Panc1 (cell line): ENCODE measurements at places on chromosomes 13 and 19. TPM values are rescaled to one million over a fixed set of nuclear protein-coding genes. Genes with fewer than 3 reads are reported as not detected.

GRCh38 chr19:43502419-43502976 lies 2.0 kb downstream of the PHLDB3 start:
- no peak overlapping the region for H3K4me3 ChIP-seq
- H3K27me3 ChIP-seq = no peaks in the 10 kb centered on the region
- H3K4me1 ChIP-seq = no peaks in the 10 kb centered on the region

DNA sequence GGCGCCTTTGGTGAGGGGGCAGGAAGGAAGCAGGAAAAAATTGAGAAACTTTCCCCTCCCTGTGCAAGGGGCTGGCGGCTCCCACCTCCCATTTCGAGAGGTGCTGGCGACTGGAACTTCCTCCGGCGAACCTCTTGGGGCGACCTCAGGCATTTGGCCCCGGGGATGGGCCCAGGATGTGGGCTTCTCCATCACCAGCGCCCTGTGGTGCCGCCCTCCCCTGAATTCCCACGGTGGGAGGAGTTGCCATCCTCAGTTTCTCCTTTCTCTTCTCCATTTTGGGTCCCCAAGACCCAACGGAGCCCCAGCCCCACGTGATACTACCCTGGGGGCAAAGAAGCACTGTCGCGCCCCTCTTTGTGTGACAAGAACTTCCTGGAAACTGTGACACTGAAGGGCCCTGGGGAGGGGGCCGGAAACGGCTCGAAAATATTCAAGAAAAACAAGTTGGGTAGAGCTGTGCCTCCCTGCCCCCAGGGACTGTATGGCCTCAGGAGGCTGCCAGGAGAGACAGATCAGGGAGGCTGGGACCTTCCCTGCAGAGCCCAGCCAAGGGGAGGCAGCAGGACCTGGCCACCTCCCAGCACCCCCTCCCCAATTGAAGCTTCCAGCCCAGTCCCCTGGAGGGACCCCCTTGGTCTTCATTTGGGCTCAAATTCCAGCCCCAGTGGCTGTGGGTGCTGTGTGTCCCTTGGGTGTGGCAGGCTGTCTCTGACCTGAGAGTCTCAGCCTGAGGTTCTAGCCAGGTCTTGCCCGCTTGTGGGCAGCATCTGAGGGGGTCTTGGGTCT lies 16.2 kb upstream of the AP1M2 start:
- H3K4me3 ChIP-seq = peak overlapping the region; percentile 63
- DNase-seq = no peak
- H3K27me3 ChIP-seq = no peaks in the 10 kb centered on the region
- peak overlapping the region; percentile 68 for H3K27ac ChIP-seq
- peaks cover 16% of the 10 kb centered on the region for H3K4me1 ChIP-seq
- no peaks in the 10 kb centered on the region for H3K36me3 ChIP-seq

Gene EFNA2
- 7.8 TPM for total RNA-seq

DNA sequence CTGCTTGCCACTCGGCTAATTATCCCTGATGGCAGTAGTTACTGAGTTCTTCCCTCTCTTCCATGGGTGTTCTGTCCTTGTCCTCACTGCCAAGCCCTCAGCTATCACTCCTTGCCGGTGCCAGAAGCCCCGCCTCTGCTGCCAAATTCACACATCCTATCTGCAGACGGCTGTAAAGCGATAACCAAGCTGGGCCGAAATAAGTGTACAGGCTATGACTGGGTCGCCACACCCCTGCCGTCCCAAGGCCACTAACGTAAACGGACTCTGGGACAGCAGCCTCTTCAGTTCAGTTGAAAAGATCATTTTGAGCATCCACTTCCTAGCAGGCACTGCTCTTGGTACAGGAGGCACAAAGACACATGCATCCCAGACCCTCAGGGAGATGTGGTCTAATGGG lies 13.3 kb downstream of the SLC7A1 start:
- H3K27ac ChIP-seq = no peak overlapping the region
- no peaks in the 10 kb centered on the region for H3K36me3 ChIP-seq
- H3K27me3 ChIP-seq = no peaks in the 10 kb centered on the region
- no peak overlapping the region for H3K4me3 ChIP-seq

Gene C19orf67
- total RNA-seq = 0.28 TPM

Gene C19orf53
- total RNA-seq = 97.2 TPM

Gene FCAR
- not detected for total RNA-seq

DNA sequence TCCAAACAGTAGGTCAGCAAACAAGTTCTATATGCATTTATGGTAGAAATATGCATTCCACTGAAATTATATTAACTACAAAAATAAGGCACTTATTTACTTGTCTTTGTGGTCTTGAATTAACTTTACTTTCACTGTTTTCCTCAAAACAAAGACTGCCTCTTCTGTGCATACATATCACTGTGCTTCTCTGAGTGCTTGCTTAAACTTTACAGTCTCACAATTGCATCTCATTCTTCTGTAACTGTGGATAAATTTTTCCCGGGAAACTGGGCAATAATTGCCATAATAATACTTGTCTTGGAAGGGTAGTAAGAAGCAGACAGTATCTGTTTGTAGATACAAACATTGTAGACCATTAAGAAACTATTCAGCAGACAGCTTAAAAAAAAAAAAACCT lies 38.4 kb downstream of the EFNB2 start:
- DNase-seq = no peak
- no peak overlapping the region for H3K4me3 ChIP-seq
- H3K4me1 ChIP-seq = no peaks in the 10 kb centered on the region

Gene NAPSA
- 2.5 TPM for total RNA-seq

DNA sequence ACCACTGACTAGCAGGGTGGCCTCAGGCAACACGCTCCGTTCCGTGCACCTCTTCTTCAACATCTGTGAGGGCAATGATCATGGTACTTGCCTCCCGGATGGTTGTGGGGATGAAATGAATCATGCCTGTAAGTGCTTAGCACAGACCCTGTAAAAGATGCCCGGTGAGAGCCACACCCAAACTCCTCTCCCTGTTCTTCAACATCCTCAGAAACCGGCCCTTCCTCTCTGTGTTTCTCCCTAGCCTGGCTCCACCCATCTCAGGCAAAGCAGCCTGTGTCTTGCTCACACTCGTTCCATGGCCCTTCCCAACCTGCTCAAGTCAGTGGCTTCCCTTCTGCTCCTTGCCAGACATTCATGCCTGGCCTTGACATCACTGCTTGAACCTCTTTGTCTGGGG lies 5.8 kb upstream of the DMKN start:
- DNase-seq = no peak
- no peaks in the 10 kb centered on the region for H3K27me3 ChIP-seq
- no peak overlapping the region for H3K27ac ChIP-seq
- H3K36me3 ChIP-seq = no peaks in the 10 kb centered on the region

GRCh38 chr13:50969691-50970090 lies 60.1 kb downstream of the RNASEH2B start:
- DNase-seq = no peak
- no peak overlapping the region for H3K4me3 ChIP-seq

DNA sequence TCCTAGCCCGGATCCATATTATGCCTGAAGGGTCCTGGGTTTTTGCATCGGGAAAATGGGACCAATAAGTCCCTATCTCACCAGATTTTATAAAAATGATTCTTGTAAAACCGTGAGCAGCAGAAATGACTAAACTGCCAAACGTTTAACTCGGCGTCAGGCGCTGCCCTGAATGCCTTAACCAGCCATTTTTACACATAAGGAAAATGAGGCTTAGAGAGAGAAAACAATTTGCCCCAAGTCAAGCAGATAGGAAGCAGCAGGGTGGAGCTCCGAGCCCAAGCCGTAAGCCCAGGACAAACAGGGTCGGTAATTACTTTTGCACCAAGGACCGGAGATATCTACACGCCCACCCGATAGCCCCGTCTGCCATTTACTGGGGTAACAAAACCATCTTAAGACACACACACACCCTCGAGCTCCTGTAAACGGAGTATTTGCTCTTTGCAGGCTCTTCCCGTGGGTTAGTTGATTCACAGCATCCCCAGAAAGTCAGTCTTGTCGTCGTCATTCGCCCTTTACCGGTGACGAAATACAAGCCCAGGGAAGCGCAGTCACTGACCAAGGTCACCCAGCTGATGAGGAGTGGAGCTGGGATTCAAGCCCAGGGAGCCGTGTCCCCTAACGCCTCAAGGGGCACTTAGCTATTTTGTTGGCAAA lies 16.0 kb upstream of the MRI1 start:
- H3K4me3 ChIP-seq = peak overlapping the region; percentile 90
- no peaks in the 10 kb centered on the region; the same call in 1 of the 2 replicates for H3K4me1 ChIP-seq
- DNase-seq = no peak

Gene CAPN12
- total RNA-seq = 58.5 TPM

- no peaks in the 10 kb centered on the region for H3K4me1 ChIP-seq
- H3K27me3 ChIP-seq = no peaks in the 10 kb centered on the region
- peak overlapping the region; percentile 46 for H3K4me3 ChIP-seq
- no peaks in the 10 kb centered on the region for H3K36me3 ChIP-seq
- peak; percentile 32 for DNase-seq
- H3K27ac ChIP-seq = no peak overlapping the region
Observed at GRCh38 chr19:11587302-11587974, 9.8 kb upstream of the ZNF627 start.

Gene CATSPERD
- 0.08 TPM for total RNA-seq

Gene LGALS4
- total RNA-seq = 3.9 TPM

- peak overlapping the region; percentile 38; the same call in 1 of the 2 replicates for H3K4me3 ChIP-seq
- H3K27me3 ChIP-seq = no peaks in the 10 kb centered on the region
- DNase-seq = no peak
- H3K27ac ChIP-seq = peak overlapping the region; percentile 96
- H3K36me3 ChIP-seq = peaks cover 3% of the 10 kb centered on the region; the same call in 1 of the 2 replicates
- H3K4me1 ChIP-seq = peaks cover 19% of the 10 kb centered on the region
Observed at GRCh38 chr13:99987154-99988019, 5.8 kb downstream of the ZIC2 start.

Gene ATP8B3
- total RNA-seq = 67.7 TPM

GRCh38 chr19:19777692-19778091 lies 43.9 kb downstream of the ZNF506 start:
- peak overlapping the region; percentile 79 for H3K4me3 ChIP-seq
- H3K4me1 ChIP-seq = peaks cover 11% of the 10 kb centered on the region
- peak overlapping the region; percentile 84 for H3K27ac ChIP-seq
- H3K27me3 ChIP-seq = no peaks in the 10 kb centered on the region
- DNase-seq = no peak
- H3K36me3 ChIP-seq = no peaks in the 10 kb centered on the region; the same call in 1 of the 2 replicates

DNA sequence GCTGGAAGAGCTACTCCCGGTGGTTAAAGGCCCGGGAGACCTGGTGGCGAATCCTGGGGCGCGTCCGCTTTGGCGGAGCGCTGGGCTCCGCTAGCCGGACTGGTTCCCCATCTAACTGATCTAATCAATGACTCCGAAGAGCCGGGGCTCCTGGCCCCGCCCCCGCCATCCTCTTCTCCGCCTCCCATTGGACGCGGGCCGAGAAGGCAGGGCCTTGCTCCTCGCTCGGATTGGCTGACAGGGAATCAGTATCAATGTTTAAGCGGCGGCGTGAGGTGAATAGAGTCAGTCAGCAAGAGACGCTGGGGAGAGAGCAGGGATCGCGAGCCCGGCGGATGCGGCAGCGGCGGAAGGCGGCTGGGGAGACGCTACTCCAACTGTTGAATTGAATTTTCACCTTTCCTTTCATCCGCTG lies 1.7 kb upstream of the PCDH17 start:
- H3K27me3 ChIP-seq = peaks cover 3% of the 10 kb centered on the region; the same call in 1 of the 2 replicates
- DNase-seq = no peak
- H3K4me3 ChIP-seq = no peak overlapping the region
- H3K36me3 ChIP-seq = no peaks in the 10 kb centered on the region
- no peaks in the 10 kb centered on the region for H3K4me1 ChIP-seq

DNA sequence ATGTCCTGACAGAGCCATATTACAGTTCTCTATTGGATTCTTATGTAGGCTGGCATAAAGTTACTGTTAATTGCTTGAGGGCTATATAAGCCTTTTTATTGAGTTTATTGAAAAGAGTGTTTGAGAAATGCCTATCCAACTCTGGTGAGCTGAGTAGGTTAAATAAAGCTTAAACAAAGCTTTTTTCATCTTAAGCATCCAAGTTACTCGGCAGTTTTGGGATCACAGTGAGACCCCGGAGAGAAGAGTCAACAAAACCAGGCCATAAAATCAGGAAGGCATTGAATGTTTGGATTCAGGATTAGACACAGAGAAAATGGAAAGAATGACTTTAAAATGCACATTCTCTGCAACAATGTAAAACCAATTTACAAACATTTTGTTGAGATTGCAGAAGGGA lies 588.5 kb downstream of the DACH1 start:
- H3K4me1 ChIP-seq = no peaks in the 10 kb centered on the region
- no peaks in the 10 kb centered on the region for H3K27me3 ChIP-seq
- H3K36me3 ChIP-seq = no peaks in the 10 kb centered on the region
- no peak overlapping the region for H3K27ac ChIP-seq

- no peak for DNase-seq
- H3K27ac ChIP-seq = no peak overlapping the region
- H3K4me3 ChIP-seq = no peak overlapping the region
- no peaks in the 10 kb centered on the region for H3K36me3 ChIP-seq
- H3K4me1 ChIP-seq = peaks cover 2% of the 10 kb centered on the region; the same call in 1 of the 2 replicates
- H3K27me3 ChIP-seq = no peaks in the 10 kb centered on the region
Observed at GRCh38 chr13:75760131-75761021, 124.2 kb downstream of the LMO7 start.

GRCh38 chr13:45833663-45834375 lies 17.7 kb downstream of the SIAH3 start:
- H3K4me3 ChIP-seq = no peak overlapping the region
- no peaks in the 10 kb centered on the region for H3K36me3 ChIP-seq
- no peak overlapping the region for H3K27ac ChIP-seq
- DNase-seq = no peak
- H3K4me1 ChIP-seq = no peaks in the 10 kb centered on the region

- no peaks in the 10 kb centered on the region for H3K27me3 ChIP-seq
- H3K27ac ChIP-seq = peak overlapping the region; percentile 94
- peak overlapping the region; percentile 94 for H3K4me3 ChIP-seq
- peaks cover 28% of the 10 kb centered on the region for H3K4me1 ChIP-seq
Observed at GRCh38 chr19:41860419-41861115, 512 bp downstream of the RPS19 start.

GRCh38 chr19:952680-953444 lies 27.0 kb downstream of the ARID3A start:
- no peak for DNase-seq
- H3K36me3 ChIP-seq = no peaks in the 10 kb centered on the region
- peaks cover 23% of the 10 kb centered on the region for H3K4me1 ChIP-seq
- H3K27me3 ChIP-seq = no peaks in the 10 kb centered on the region
- H3K27ac ChIP-seq = 0 out of 2 replicates have a peak overlapping the region, but pooled peaks have one; percentile 23

Gene LEUTX
- total RNA-seq = not detected

Gene CASP14
- total RNA-seq = not detected
